ENCODE measurements at places on chromosomes 1 and 21. TPM values are rescaled to one million over a fixed set of nuclear protein-coding genes. Genes with fewer than 3 reads are reported as not detected.

- no peak overlapping the region for H3K27ac ChIP-seq
- H3K27me3 ChIP-seq = no peaks in the 10 kb centered on the region
- no peak overlapping the region for H3K4me3 ChIP-seq
- H3K4me1 ChIP-seq = no peaks in the 10 kb centered on the region
- H3K36me3 ChIP-seq = no peaks in the 10 kb centered on the region
Observed at GRCh38 chr21:24188506-24188905, 1418.8 kb downstream of the MRPL39 start.

GRCh38 chr1:92834617-92835016, 2.8 kb downstream of the RPL5 start:
- no peak overlapping the region for H3K27ac ChIP-seq
- H3K4me1 ChIP-seq = peaks cover 9% of the 10 kb centered on the region
- H3K36me3 ChIP-seq = peaks cover 18% of the 10 kb centered on the region
- DNase-seq = no peak
- no peak overlapping the region for H3K4me3 ChIP-seq
- no peaks in the 10 kb centered on the region for H3K27me3 ChIP-seq

Gene ZSCAN20
- total RNA-seq = 8.5 TPM

DNA sequence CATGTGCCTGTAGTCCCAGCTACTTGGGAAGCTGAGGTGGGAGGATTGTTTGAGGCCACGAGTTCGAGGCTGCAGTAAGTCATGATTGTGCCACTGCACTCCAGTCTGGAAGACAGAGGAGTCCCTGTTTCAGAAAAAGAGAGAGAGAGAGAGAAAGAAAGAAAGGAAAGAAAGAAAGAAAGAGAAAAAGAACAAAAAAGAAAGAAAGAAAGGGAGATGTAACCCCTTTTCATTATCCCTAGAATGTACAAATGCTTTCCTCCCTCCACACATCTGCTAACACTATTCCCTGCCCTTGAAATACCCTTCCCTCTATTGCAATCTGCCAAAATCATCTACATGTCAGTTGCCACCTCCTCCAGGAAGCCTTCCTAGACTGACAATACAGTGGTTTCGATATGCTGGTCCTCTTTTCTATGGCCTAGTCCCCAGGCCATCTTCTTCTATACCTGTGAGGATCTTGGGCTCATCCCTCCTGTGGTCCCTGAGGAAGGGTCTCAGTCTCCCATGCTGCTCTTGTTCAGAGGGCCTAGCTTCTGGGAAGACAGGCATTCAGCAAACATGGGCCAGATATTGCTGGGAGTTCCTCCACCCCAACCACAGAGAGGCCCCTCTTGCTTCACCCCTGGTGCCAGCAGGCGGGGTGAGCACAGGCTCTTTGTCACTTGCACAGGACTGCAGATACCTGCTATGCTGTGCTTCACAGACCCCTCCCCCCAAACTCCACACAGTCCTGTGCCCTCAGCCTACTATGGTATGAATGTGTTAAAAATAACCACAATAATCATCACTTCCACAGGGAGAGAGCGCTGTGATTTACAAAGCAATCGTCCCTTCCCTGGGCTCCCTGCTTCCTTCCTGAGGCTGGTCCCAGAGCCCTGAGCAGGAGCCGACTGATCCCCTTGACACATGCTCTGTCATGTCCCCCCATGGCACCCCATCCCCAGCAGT, 14.1 kb downstream of the ADGRB2 start:
- H3K4me1 ChIP-seq = peaks cover 78% of the 10 kb centered on the region
- H3K36me3 ChIP-seq = peaks cover 50% of the 10 kb centered on the region
- H3K27ac ChIP-seq = no peak overlapping the region
- no peak overlapping the region for H3K4me3 ChIP-seq
- H3K27me3 ChIP-seq = no peaks in the 10 kb centered on the region

Gene GPR25
- total RNA-seq = not detected

- H3K4me3 ChIP-seq = no peak overlapping the region
- no peaks in the 10 kb centered on the region for H3K36me3 ChIP-seq
- no peaks in the 10 kb centered on the region for H3K4me1 ChIP-seq
- no peaks in the 10 kb centered on the region for H3K27me3 ChIP-seq
Observed at GRCh38 chr21:24714646-24715200, 892.6 kb downstream of the MRPL39 start.

GRCh38 chr1:168824418-168825065, 95.5 kb upstream of the DPT start:
- H3K4me1 ChIP-seq = no peaks in the 10 kb centered on the region
- no peak overlapping the region for H3K27ac ChIP-seq
- no peak overlapping the region for H3K4me3 ChIP-seq
- no peaks in the 10 kb centered on the region for H3K36me3 ChIP-seq

DNA sequence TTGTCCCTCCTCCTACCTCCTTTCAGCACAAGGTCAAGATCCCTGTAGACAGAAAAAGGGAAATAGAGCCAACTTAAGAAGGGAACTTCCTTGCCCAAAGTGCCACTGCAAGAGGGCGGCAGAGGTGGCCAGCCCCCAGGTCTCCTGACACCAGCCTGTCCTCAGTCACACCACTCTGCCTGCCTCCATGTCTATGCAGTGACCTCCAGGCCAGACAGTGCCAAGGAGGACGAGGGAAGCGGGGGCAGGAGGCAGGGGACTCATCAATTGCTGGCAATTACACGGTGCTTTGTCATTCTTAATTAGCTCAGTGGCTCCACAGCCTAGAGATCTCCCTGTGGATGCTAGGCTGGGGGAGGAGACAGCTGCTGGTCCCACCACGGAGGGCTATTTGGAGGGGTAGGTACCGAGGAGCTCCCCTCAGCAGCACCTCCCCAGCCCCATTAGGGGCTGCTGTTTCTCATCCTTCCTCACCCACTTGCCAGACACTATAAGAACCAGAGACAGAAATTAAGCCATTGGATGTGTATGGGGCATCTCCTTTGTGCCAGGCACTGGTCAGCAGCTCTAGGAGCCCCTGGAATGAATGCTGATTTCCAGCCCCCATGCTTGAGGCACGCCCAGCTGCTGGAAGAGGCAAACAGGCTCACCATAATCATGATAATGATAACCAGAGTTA, 6.1 kb upstream of the LDLRAP1 start:
- H3K4me3 ChIP-seq = no peak overlapping the region
- no peaks in the 10 kb centered on the region for H3K27me3 ChIP-seq
- H3K36me3 ChIP-seq = no peaks in the 10 kb centered on the region
- H3K4me1 ChIP-seq = peaks cover 7% of the 10 kb centered on the region
- H3K27ac ChIP-seq = no peak overlapping the region

Gene SLC2A5
- 5.2 TPM for total RNA-seq

GRCh38 chr1:56803561-56804156, 15.5 kb downstream of the FYB2 start:
- H3K36me3 ChIP-seq = no peaks in the 10 kb centered on the region
- no peak overlapping the region for H3K4me3 ChIP-seq
- DNase-seq = no peak
- no peak overlapping the region for H3K27ac ChIP-seq
- H3K27me3 ChIP-seq = no peaks in the 10 kb centered on the region

All from spinal cord (tissue), 10 donors.